Activated CD8-positive, alpha-beta memory T cell treated with anti-CD3 and anti-CD28 coated beads for 4 hours (primary cell): ENCODE measurements at places on chromosomes 1 and 21.

GRCh38 chr1:235892734-235893413, 26.2 kb upstream of the LYST start:
- DNase-seq, result no peak

DNA sequence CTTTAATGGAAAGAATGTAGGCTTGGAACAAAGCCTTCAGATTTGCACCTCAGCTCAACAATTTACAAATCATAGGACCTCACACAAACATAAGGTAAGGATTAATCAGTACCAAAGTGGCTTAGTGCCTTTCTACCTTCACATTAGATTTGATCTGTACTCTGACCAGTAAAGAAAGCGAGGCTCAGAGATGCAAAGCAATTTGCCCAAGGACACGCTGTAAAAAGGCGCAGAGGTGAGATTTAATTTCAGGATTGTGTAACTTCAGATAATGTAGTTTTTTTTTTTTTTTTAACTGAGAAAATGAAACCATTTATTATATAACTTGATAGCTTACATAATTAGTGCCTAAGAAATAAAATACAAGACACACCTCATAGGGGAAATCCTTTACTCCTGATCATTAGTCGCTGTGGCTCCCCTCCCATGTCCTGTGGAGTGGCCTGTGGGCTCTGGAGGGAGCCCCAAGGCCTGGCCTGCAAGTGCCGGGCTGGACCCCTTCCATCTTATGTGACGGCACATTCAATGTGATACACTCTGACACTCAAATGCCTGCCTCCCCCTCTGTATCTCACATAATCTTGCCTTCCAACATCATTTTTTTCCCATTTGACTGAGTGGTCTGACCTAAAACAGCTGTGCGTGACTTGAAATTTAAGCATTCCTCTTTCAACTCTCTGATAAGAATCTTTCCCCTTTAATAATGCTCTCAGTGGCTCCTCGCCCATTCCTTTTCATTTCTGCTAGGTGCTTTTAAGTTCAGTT, 426.5 kb upstream of the DAB1 start:
- DNase-seq, result no peak

GRCh38 chr1:55313903-55314302, 98.7 kb upstream of the USP24 start:
- no peak for DNase-seq

DNA sequence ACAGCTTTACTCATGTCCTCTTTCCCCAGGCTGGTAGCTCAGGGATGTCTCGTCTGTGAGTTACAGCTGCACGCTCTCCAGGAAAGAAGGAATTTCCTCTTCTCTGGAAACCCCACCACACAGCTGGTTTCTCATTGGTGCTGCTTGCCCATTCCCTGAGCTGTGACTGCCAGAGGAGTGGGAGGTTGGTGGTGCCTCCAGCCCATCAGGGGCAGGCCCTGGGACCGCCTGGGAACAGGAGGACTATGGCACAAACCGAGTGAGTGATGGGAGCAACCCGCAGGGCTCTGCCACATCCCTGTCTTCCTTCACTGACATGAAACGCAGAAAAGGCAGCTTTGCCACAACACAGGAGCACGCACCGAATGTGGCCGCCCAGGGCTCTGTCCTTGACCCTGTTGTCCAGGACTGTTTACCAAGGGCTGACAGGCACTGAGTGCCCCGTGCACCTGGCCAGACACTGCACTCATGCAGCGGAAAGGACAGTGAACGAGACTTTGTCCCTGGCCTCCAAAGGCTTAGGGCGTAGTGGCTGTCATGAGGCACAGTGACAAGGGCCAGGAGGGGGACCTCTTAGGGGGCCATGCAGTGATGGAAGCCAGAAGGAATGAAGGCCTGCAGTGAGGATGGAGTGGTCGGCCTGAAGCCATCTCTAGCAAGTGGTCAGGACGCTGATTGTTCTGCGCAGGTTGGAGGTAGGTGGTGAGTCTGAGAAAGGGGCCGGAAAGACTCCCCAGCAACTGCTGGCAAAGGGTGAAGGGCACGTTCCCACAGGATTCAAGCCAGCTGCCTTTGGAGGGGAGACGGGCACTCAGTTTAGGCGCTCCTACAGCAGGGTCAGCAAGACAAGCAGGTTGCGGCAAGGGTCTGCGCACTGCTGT, 1.7 kb upstream of the CCNL2 start:
- no peak for DNase-seq

DNA sequence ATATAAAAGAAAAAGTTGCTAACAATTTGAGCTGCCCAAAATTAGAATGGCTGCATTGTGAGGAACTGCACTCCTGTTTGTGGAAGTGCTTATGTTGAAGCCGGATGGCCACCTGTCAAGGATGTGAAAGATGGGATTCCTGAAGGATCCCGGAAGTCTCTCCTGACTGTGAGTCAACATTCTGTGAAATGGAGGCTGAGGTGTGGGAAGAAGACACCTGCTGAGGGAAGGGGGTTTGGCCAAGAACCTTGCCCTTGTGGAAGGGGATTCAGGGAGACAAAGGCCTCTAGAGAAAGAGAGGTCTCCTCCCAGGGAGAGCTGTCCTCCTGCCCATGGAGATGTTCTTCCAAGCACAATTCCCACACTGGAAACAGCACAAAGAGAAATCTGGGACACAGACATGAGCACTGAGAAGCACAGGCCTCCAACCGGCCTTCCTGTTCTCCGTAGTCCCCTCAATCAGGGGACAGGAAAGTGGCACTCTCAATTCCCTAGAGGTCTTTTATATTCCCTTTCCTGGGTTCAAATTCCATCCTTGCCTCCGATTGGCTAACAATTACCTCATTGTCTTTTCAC, 70.5 kb downstream of the CD2 start:
- no peak for DNase-seq

DNA sequence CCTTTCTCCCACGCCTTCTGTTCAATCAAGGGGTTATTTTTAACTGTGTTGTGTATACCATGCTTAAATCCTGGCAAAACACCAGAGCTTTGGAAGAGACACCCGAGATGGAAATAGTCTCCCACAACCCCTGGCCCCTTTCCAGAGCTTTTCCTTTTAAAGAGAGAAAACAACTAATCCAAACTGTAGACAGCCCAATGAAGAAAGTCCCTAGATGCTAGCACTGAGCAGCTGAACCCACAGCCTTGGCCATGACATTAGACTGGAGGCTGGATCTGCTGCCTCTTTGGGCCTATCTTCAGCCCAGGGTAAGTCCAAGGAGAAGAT, 64.9 kb upstream of the ARTN start:
- DNase-seq, result no peak
